Activated B cell treated with CpG ODN at 0.5 μM for 24 hours (primary cell): ENCODE measurements at places on chromosomes 4 and X.

DNA sequence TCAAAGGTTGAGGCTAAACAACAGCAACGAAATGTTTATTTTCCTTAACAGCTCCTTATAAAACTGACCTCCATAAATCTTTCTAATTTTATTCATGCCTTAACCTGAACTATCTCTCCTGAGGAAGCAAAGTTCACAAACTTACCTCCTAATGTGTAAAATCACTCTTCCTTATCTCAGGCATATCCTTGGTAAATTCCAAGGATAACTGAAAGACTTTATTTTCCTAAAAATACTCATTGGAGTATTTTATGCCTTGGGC, 197.4 kb downstream of the NWD2 start:
- DNase-seq = no peak

- no peak for DNase-seq
Measured at GRCh38 chrX:136687457-136687856, 39.5 kb downstream of the CD40LG start.

DNA sequence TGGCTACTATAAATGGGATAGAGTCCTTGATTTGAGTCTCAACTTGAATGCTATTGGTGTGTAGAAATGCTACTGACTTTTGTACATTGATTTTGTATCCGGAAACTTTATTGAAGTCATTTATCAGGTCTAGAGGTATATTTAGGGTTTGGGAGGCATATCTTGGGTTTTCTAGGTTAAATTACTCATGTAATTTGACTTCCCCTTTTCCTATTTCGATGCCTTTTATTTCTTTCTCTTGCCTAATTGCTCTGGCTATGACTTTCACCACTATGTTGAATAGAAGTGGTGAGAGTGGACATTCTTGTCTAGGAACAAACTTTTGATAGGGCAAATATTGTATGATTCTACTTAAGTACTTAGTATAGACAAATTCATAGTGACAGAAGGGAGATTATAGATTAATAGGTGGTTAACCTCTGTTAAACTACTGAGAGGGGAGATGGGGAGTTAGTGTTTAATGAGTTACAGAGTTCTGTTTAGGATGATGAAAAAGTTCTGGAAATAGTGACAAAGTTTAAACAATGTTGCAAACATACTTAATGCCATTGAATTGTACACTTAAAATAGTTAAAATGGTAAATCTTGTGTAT, 22.8 kb upstream of the HSPA4L start:
- no peak for DNase-seq

GRCh38 chrX:153400146-153401132, 711 bp downstream of the PNMA6E start:
- DNase-seq = peak; percentile 29

DNA sequence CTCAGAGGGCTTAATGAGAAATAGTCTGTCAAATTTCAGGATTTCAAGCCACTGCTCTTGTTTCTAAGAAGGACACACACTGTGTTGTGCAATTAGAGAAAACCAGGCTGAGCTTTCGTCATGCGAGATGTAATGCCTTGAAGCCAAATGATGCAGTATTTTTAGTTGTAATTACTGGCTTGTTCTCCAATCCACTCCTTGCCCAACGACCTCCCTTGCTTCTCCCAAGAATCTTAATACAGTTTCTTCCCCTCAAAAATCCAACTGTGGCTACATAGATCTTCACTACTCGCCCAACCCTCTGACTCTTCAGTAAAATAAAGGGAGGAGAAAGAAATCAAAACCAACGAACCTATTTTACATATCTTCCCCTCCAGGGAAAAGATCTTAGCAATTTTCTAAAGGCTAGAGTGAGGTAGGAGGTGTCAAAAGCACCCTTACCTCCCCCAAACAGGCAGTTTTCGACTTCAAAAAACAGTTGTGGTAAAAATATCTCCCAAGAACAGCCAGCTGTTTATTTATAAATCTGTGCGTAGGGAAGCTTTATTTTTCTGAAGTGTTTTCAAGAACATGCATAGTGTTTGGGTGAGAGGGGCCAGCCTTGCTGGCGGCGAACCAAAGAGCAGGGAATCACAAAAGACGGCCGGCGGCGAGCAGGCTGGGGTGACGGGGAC, 68.7 kb downstream of the MGST2 start:
- DNase-seq = no peak

DNA sequence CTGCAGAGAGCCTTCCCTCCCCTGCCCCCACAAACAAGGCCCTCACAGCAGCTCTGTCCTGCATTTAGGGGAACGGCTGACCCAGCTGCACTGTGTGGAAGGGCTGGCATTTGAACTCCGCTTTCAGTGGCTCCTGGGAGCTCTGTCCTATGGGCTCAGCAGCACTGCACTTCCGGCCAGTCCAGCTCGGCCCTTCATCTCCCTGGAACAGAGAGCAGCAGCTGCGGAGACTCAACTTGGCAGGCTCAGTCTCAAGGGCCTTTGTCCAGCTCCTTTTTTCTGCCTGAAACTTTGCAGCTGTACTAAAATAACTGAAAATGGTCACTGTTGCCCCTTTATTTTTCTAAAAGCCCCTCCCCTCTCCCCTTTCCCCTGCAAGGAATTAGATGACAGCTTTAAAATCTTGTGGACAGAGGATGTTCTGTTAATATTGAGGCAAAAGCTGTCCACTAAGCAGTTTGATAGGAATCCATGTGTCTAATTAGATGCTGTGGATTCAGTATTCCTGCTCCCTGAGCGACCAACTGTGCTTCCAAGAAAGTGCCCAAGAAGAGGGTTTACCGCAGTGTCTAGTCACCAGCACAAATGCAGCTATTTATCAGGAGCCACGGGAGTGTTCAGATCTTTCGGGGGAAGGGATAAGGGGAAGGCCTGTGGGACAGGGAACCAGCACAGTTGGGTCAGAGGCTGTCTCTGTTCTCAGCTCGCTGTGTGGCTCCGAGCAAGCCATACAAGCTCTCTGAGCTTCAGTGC, 133.1 kb downstream of the AFAP1 start:
- no peak for DNase-seq

- DNase-seq = no peak
Measured at GRCh38 chr4:154389148-154389547, 102.5 kb downstream of the DCHS2 start.

GRCh38 chrX:153353416-153353815, 19.5 kb downstream of the ZNF275 start:
- DNase-seq = no peak

- no peak for DNase-seq
Measured at GRCh38 chrX:73647632-73648322, 84.8 kb downstream of the CHIC1 start.

- DNase-seq = no peak
Measured at GRCh38 chr4:52643785-52644244, 15.3 kb downstream of the USP46 start.

GRCh38 chr4:185831125-185831815, 19.3 kb upstream of the SORBS2 start:
- DNase-seq = no peak

DNA sequence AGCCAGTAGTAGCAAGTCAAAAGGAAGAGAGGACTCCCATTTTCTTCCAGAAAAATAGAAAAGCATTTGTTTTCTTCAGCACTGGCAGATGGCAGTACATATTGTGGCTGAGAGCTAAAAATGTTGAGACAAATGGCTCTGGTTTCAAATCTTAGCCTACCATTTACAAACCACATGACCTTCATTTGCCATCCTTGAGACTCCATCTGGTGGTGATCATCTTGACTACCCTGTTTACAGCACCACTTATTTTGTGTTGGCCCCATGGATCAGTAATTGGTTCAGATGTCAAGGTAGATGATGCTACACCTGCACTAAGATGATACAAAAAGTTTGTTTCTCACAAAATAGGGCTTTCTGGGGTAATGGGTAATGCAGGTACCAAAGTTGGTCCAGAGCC, 951.8 kb upstream of the IGFBP7 start:
- no peak for DNase-seq

GRCh38 chr4:66376396-66376795, 706.1 kb upstream of the EPHA5 start:
- no peak for DNase-seq

- no peak for DNase-seq
Measured at GRCh38 chr4:48944756-48945241, 38.2 kb upstream of the OCIAD2 start.

- DNase-seq = no peak
Measured at GRCh38 chr4:27844376-27844775, 983.7 kb downstream of the STIM2 start.

GRCh38 chrX:96704629-96705028, 20.0 kb downstream of the DIAPH2 start:
- DNase-seq = no peak

DNA sequence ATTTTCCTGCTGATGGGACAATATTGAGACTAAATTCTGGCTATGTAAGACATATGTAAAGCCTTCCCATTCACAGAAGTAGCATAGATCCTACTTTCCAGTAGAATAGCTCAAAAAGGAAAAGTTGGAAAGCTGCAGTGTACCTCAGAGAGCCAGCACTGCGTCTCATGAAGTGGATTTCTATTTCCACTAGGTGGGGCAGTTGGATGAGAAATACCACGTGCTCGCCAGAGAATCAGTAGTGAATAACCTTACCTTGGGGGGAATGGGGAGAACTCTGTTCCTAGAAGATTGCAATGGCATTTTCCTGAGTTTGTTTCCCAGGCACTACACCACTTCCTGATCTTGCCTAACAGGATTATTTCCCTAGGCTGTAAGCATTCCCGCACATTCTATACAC, 907.1 kb downstream of the FSTL5 start:
- no peak for DNase-seq

DNA sequence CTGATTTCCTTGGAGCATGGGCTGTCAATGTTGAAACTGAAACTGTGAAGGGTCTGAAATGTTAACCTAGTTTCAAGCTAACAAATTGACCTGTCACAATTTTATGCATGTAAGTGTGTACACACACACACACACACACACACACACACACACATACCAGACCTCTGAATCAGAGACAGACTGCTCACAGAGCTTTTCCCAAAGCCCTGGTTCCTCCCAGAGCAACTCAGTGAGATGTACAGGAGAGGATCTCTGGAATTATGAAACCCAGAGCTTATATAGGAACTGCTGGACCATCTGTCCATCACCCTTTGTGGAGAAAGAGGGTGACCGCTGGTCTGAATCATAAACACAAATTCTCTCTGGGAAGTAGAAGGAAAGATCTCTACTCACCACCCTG, 228.1 kb upstream of the PRPS2 start:
- no peak for DNase-seq

DNA sequence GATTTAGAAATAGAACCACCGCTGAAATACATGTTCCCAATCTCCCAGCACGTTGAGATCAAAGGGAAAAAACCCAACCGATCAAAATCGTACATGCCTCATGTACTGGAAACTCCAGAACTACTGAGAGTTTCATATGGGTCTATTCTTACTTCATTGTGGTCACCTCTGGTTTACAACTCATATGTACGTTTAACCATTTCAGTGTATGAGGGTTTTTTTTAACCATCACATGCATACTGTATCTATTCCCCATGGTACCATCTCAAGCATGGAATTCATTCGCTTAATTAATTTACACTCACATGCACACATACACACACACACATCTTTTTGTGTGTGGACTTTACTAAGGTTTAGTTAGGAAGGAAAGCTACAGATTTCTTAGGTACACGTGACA, 46.0 kb upstream of the CLNK start:
- DNase-seq = no peak

DNA sequence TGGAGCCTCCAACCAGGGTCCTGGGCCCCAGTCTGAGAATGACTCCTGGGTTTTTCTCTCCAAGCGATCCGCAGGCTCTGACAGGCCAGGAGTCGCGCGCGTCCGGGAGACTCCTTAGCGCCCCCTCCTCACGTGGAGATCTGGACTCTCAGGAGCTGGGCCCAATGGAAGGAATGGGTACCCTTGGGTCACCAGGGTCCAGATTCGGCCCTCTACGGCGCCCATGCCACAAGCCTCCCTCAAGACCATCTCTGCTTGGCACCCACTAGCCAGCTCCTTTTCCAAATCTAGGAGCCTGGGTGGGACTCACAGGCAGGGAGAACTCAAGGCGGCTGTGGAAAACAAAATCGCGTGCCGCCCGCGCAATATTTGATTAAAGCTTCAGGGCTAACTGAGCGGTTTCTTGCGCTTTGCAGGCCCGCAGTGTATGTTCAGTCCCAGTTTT, 7.1 kb downstream of the HAND2 start:
- DNase-seq = no peak

DNA sequence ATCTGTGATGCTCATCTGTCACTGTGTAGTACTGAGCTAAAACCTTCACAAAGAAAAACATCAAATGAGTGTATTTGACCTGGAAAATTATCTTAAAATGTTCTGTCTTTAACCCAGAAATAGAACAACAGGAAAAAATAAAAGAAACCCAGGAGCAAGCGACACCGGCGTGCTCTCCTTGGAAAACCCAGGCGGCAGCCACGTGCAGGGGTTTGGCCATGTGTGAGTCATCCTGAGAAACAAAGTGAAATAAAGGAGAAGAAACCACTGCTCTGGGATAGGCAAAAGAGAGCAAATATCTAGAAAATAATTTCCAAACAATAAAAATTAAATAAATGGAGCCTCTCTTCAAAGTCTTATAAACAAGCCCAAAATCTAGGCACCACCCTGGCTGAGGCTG, 20.0 kb upstream of the TMEM128 start:
- DNase-seq = no peak

GRCh38 chr4:75907966-75908365, 5.7 kb upstream of the PPEF2 start:
- DNase-seq = no peak

GRCh38 chrX:55640854-55641253, 17.7 kb downstream of the FOXR2 start:
- no peak for DNase-seq

GRCh38 chr4:57094832-57095223, 15.4 kb downstream of the IGFBP7 start:
- no peak for DNase-seq

DNA sequence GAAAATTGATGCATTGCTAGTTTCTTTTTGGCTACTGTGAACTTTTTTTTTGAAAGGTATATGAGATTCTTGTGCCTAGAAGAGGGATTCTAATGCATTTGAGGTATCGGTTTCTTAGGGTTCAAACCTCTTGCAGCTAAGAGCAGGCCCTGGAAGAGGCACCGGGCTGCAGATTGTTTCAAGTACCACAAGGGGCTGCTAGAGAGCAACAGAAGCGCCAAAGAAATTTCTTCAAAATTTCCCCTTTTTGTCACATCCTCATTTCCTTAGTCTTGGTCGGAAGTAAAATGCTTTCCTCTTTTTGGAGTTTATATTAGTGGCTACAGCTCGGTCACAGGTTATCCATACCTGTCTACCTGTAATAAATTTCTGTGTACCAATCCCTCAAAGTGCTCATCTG, 89.8 kb downstream of the PDGFRA start:
- DNase-seq = no peak

DNA sequence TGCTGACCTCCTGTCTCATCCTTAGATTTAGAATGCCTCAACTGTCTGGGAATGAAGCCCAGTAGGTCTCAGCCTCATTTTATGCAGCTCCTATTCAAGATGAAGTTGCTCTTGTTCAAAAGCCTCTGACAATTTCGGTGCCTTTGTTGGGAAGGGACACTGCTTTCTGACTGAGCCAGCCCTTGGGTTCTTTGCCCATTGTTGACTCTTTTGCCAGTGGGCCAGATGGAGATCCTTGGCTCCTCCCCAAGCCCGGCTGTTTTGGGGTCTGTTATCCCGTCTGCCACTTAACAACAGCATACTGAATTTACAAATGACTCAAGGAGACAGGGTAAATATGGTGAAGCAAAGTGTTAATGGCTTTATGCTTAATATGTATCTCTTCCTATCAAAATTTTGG, 58.3 kb upstream of the PRKX start:
- DNase-seq = no peak

- no peak for DNase-seq
Measured at GRCh38 chr4:63831590-63832155, 577.6 kb downstream of the TECRL start.
